GM12892 (cell line): ENCODE measurements at places on chromosomes 12 and 14.

- no peak for DNase-seq
These were observed 98.5 kb upstream of the PLEKHA5 start for GRCh38 chr12:19031032-19031431.

GRCh38 chr12:3119756-3120601 lies 42.8 kb downstream of the TSPAN9 start:
- no peak for DNase-seq

- DNase-seq = no peak
These were observed 25.2 kb downstream of the ATP23 start for GRCh38 chr12:57966536-57966935.

DNA sequence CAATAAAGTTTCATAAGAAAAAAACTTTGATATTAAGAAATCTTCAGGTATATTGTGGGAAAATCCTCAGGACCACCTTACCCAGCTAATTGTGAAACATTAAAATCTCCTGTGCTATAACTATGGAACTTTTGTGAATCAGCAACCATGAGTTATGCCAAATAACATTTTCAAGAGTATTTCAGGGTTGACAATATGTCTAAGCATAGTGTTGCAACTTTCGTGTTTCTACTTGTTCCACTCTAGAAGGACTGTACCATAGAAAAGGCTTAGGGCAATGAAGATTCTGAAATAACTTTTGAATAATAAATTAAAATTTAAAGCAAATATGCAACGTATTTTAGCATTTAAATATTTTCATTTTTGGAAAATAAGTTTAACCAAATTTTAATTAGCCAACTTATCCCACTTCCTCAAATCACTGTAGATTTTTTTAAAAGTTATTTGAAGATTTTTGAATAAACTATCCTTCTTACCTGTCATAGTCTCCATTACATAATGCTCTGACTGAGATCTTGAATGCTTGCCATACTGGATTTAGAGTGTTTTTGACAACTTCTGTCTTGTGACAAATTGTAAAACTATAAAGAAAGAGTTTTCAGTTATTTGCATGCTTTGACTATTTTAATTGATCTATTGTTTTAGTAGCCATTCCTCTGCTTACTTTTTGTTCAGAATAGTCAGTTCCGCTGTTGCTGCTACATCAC lies 143.6 kb downstream of the CPNE8 start:
- DNase-seq = no peak

DNA sequence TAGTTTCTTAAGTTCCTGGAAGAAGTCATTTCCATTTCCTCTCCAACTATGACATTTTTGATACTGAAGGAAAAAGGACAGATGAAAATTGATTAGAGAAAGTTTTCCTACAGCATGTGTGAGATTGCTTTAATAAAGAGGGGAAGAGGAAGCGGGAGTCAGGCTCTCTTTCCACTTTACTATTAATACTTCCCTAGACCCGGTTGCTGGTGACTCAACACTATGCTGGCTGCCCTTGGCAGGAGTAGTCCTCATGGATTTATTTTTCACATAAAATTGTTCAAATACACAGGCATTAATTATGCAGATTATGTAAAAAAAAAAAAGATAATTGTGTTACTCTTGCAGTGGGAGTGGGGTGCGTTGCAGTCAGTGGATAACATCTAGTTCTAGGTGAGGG lies 293.4 kb downstream of the EGLN3 start:
- DNase-seq = no peak
